Subcutaneous preadipocyte (primary cell): ENCODE measurements at places on chromosomes 5 and 9. TPM values are rescaled to one million over a fixed set of nuclear protein-coding genes. Genes with fewer than 3 reads are reported as not detected.

Gene PLAC8L1
- 0.20 TPM in 1 of 2 replicates, not detected in the other for total RNA-seq

Gene BTNL9
- total RNA-seq, result 0.37 TPM in 1 of 2 replicates, not detected in the other

Gene PCDHA10
- total RNA-seq, result under 0.01 TPM in 2 replicates

Gene C1QTNF3
- total RNA-seq, result 0.59 and 1.1 TPM in 2 replicates

Gene SLC6A19
- not detected in 2 replicates for total RNA-seq

Gene RAB14
- total RNA-seq, result 25.4 and 28.0 TPM in 2 replicates

Gene KIAA1958
- total RNA-seq, result 1.1 and 1.6 TPM in 2 replicates

Gene PAEP
- total RNA-seq, result not detected in 2 replicates

Gene PCDHA9
- under 0.01 TPM in 2 replicates for total RNA-seq

Gene F12
- total RNA-seq, result 0.37 and 0.39 TPM in 2 replicates

Gene SLC34A1
- not detected in 2 replicates for total RNA-seq

Gene PDZD2
- under 0.01 and 0.73 TPM in 2 replicates for total RNA-seq

Gene PCDHA1
- under 0.01 TPM in 1 of 2 replicates, not detected in the other for total RNA-seq

Gene CYFIP2
- total RNA-seq, result 15.1 and 29.7 TPM in 2 replicates

Gene FAM221B
- total RNA-seq, result not detected in 2 replicates

Gene TLX3
- not detected in 2 replicates for total RNA-seq

Gene FASTKD3
- total RNA-seq, result 10.3 and 15.1 TPM in 2 replicates

Gene HCN1
- not detected in 2 replicates for total RNA-seq

Gene CFAP90
- total RNA-seq, result not detected in 2 replicates

Gene SKP1
- total RNA-seq, result 115 and 151 TPM in 2 replicates

Gene CYSRT1
- 0.37 and 0.39 TPM in 2 replicates for total RNA-seq

Gene SPINK7
- total RNA-seq, result not detected in 2 replicates

Gene ACOT12
- total RNA-seq, result not detected in 2 replicates

Gene NELFB
- total RNA-seq, result 50.7 and 70.4 TPM in 2 replicates

Gene NIPBL
- 16.9 and 22.5 TPM in 2 replicates for total RNA-seq

Gene TXNDC8
- not detected in 2 replicates for total RNA-seq

Gene CD14
- 0.73 and 0.98 TPM in 2 replicates for total RNA-seq

Gene SEMA4D
- total RNA-seq, result 0.37 and 0.39 TPM in 2 replicates

Gene FOXD4L5
- not detected in 2 replicates for total RNA-seq

Gene CSF1R
- not detected in 2 replicates for total RNA-seq

Gene RNF183
- under 0.01 TPM in 1 of 2 replicates, not detected in the other for total RNA-seq

Gene PCDHGA7
- 1.8 and 2.5 TPM in 2 replicates for total RNA-seq

Gene SPATA6L
- 0.39 and 1.5 TPM in 2 replicates for total RNA-seq

Gene MEIKIN
- not detected in 2 replicates for total RNA-seq
